Type B pancreatic cell (in vitro differentiated cells): ENCODE measurements at places on chromosomes 11 and 22. TPM values are rescaled to one million over a fixed set of nuclear protein-coding genes. Genes with fewer than 3 reads are reported as not detected.

Gene SDHD
- total RNA-seq, result 67.9 and 97.2 TPM in 2 replicates

Gene IL18
- total RNA-seq, result 0.94 and 1.3 TPM in 2 replicates

Gene POTEH
- not detected in 2 replicates for total RNA-seq

Gene BCO2
- total RNA-seq, result 2.2 and 2.7 TPM in 2 replicates

Gene ETS1
- 14.6 and 40.6 TPM in 2 replicates for total RNA-seq

Gene AASDHPPT
- total RNA-seq, result 46.0 and 54.0 TPM in 2 replicates

Gene RCOR2
- total RNA-seq, result 8.1 and 38.1 TPM in 2 replicates

Gene MS4A6E
- not detected in 2 replicates for total RNA-seq
